ENCODE measurements at places on chromosomes 3 and 15.

GRCh38 chr3:125045965-125046364 is 9.8 kb downstream of the HEG1 start:
- no peak for DNase-seq

GRCh38 chr3:53828581-53828980 is 17.6 kb downstream of the CHDH start:
- no peak for DNase-seq

DNA sequence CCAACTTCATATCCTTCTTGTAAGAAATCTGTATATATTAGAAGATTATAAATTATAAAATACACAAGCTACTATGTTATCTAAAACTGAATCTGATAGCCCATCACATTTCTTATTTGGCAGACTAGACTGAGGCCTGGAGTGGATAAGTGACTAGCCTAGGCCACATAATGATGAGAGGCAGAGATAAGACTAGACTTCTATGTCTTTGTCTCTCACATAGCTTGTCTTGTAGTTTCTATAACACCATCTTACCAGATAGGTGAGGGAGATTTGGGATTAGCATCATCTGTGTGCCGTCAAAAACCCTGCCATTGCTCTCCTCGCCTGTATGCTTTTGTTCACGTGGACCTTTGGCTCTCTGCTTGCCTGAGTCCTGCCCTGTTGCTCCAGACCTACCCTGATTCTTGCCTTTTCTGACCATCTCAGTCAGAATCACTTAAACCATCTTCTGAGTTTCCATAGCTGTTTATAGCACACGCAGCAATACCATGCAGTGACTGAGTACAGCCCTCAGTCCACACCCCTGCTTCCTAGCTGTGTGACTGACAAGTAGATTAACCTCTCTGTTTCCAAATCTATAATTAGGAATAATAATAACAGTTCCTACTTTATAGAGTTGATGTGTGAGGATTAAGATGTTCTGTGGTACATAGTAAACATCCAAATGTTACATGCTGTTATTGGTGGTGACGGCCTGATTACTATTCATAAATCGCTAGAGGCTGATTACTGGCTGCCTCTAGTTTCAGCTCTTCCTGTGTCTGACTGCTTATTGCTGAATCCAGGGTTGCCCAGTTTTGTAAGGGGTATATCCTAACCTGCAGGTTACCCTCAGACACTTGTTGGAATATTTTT is 49.7 kb downstream of the PDE8A start:
- DNase-seq, result no peak

- DNase-seq, result no peak
Observed at GRCh38 chr3:53502737-53503136, 8.3 kb downstream of the CACNA1D start.

DNA sequence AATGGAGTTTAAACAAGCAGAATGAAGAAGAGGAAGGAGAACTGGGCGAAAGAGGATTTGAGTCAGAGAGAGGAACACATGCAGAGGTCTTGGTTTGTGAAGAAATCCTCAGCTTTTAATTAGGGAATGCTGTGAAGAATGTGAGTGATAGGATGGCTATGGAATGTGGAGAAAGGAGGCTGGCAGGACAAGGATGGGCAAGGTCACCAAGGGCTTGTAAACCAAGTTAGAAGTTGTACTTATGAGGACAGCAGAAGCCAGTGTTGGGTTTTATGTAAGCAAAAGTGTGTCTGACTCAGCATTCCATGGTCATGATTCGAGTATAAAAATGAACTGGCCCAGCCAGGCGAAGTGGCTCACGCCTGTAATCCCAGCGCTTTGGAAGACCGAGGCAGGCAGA is 60.0 kb upstream of the IL12A start:
- no peak for DNase-seq

DNA sequence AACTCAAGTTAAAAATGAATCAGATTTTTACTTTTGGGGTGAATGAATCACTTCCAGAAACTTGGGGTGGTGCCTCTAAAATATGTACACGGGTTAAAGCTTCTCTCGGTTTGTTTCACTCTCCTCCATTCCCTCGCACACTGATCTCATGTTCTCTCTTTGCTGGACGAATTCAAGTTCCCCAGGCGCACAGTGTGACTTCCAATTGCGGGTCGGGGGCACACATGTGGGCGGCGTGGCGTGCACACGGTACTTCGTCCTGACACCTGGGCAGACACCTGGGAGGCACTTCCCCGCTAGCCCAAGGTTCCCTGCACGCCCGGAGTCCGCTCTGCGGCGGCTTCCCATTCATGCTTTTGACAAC is 692 bp downstream of the SCAANT1 start:
- no peak for DNase-seq

- no peak for DNase-seq
Observed at GRCh38 chr15:68658151-68658550, 79.4 kb downstream of the CORO2B start.

DNA sequence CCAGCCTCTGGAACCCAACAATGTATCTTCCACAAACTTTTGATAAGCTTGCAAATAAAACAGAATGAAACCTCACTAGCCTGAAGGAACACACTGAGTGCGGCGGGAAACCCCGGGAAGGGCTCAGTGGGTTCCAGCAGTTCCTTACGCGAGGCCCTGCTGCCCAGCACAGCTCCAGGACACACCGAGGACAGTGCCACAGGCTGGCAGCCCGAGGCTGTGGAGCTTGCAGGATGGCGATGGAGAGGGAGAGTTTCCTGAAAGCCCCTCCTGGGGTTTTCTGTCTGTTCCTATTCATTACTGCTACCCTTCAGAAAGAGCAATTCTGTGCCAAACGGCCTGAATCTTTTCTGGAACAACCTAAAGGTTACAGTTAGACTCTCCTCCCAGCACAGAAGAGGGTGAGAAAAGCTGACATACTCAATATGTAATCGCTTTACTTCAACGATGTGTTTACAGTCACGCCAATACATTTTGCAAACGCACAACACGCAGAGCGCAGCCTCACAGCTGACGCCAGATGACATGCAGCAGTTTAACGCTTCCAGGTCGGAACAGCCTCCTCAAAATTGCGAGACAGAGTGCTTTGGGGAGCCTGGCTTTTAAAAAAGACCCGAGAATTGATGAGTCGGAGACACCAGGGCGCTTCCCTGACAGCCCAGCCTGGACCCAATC is 57.1 kb upstream of the RPL32 start:
- DNase-seq, result no peak

GRCh38 chr3:13200946-13201345 is 127.7 kb upstream of the IQSEC1 start:
- no peak for DNase-seq

DNA sequence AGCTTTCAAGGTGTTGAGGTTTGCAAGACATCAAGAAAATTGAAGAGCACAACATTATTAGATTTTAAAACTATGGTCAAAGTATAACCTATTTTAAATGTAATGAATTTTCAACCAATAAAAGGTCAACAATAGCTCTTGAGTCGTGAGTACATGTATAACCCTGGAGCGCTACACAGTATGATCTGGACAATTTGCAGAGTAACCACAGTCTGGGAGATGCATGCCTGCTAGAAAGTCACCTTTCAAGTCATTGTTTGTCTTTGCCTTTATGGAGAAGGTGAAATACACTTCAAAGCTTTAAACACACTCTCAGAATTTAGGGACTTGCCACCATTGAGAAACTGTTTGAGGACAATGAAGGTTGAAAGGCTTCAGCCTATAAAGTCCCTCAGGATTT is 112.6 kb upstream of the ALCAM start:
- no peak for DNase-seq

GRCh38 chr15:43408789-43409188 is 37.9 kb downstream of the TUBGCP4 start:
- DNase-seq, result no peak

DNA sequence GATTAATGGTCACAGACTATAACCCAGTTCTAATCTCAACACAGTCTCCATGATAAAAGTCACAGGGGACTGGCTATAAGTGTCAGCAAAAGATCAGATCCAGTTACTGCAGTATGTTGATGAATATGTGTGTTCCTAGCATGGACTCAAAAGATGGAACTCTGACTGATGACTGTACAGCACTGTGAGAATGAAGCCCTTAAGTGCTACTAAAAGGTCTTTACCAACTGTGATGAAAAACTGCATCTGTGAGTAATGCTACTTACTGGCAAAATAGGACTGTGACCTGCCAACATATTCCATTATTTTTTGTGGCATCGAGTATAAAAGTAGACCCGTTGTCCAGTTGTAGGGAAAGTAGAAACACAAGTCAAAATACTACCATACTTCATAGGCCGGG is 284.2 kb downstream of the ROBO2 start:
- DNase-seq, result no peak

GRCh38 chr3:42056840-42057239 is 34.3 kb upstream of the TRAK1 start:
- no peak for DNase-seq

- no peak for DNase-seq
Observed at GRCh38 chr15:62112616-62113593, 46.1 kb downstream of the C2CD4A start.

DNA sequence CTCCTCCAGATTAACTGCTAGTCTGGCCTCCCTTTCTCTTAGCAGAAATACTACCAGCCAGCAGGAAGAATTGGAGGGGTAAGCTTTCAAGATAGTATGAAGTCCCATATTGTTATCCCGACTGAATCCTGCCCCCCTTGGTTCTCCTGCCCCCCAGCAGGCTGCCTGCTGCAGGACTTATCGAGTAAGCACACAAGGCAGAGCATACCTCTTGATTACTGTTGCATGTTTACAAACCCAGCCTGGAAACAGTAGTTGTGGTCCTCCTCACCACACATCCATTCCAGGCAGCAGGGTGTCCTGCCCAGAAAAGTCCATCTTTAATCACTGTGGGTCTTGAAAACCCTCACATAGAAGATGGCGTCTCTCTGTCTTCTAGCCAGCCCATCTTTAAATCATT is 66.8 kb upstream of the PPP2R3A start:
- DNase-seq, result no peak

GRCh38 chr3:11559816-11560633 is 83.7 kb downstream of the VGLL4 start:
- DNase-seq, result no peak

- no peak for DNase-seq
Observed at GRCh38 chr3:41682996-41683395, 278.9 kb downstream of the ULK4 start.

DNA sequence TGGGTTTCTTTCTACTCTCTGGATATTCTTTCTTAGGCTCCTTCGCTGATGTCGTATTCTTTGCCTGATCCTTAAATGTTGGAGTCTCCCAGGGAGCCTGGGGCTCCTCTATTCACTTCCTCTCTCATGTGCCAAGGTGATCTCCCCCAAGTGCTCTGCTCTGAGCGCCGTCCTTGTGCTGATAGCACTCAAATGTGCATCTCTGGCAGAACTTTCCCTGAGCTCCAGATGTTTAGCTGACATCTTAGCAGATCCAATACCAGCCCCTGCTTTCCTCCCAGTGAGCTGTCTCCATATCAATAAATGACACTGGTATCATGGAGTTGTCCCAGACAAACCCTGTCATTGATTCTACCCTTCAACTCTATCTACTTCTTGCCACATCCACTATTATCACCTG is 62.4 kb downstream of the NTRK3 start:
- DNase-seq, result no peak

- no peak for DNase-seq
Observed at GRCh38 chr15:91885714-91886270, 32.3 kb downstream of the SLCO3A1 start.

DNA sequence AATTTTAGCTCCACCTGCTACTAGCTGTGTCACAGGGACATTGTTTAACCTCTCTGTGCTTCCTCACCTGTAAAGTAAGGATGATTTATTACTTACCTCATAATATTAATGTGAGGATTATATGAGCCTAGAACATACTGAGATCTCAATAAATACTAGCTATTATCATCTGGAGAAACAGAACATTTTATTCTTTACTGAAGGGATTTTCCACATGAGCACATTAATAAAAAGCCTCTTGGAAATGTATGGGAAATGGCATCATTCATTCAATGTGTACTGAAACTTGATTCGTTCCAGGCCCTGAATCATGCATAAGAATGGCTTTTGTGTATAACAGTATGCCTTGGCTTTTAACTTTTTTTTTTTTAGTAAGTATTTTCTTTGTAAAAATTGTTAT is 11.0 kb upstream of the CEMIP start:
- DNase-seq, result no peak

DNA sequence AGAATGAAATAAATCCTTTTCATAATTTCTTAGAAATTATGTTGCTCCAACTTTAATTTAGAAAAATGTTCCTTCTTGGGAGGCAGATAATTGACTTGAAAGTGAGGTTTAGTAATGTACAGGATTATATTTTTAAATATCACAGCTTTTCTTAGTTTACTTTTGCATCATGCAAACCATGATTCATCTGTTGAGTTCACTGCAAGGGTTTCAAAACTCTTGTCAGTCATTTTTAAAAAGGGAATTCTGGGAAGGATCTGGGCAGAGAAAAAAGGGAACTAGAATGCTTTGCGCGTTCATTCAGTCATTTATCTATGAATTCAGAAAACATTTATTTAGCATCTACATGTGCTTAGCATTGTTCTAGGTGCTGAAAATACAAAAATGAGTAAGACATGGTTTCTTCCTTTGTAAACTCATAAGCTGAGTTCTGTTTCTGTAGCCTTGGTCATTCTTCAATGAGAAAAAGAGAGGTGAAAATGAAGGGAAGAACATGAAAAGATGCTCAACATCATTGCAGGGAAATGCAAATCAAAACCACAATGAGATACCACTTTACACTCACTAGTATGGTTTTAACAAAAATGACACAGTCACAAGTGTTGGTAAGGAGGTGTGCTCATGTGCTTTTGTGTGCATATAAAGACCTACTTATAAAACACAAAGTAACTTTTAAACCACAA is 209.1 kb downstream of the NR1D2 start:
- DNase-seq, result no peak

GRCh38 chr15:69474846-69475455 is 22.3 kb downstream of the RPLP1 start:
- DNase-seq, result no peak

DNA sequence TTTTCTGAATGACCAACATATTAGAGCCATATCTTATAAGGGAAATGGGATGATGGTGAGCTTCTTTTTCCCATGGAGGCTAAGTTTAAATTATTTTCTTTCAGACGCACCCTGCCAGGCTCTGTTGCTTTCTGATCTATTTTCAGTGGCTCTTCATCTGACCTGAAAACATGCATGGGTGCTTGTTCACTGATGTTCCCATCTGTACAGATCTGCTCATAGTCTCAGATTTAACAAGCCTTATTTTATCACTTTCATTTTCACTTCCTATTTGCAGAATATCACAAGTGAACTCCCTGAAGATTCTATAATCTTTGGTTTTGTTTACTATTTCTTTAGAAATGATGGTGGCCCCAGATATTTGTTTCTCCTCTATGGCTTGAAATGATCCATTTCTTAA is 31.1 kb upstream of the SUCLG2 start:
- no peak for DNase-seq

GRCh38 chr3:25768851-25769250 is 14.4 kb downstream of the NGLY1 start:
- DNase-seq, result no peak

GRCh38 chr3:142498397-142499180 is 50.8 kb upstream of the XRN1 start:
- DNase-seq, result no peak

- no peak for DNase-seq
Observed at GRCh38 chr3:131326307-131326706, 55.3 kb upstream of the NUDT16 start.
